ENCODE measurements at places on chromosomes 3 and 15. TPM values are rescaled to one million over a fixed set of nuclear protein-coding genes. Genes with fewer than 3 reads are reported as not detected.

DNA sequence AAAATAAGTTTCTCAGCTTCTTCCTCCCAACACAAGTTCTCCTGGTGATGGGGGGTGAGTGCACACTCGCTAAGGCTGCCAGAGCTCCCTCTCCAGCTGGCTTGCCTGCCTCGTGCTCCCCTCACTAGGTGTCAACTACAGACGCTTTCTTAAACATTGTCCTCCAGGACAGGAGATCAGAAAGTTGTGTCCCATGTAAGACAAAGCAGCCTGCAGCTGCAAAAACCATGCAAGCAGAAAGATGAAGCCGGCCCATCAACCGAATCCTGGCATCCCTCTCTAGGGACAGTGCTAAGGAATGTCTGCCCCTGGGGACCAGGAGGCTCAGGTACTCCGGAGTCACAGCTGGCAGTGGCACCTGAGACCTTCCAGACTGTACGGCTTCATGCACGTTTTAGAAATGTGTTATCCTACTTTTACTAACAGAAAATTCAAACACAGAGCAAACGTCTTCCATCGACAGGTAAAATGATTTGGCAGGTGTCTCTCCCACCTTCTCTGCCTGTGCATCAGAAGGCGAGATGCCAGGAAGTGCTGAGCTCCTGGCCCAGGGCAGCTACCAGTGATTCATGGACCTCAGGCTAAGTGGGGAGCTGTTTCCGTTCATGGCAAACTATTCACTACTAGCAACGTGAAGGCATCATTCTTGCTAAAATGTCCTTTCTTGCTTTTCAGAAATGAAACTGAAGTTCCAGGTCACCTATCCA is 246.1 kb downstream of the ADAMTS17 start:
- no peak for DNase-seq
- H3K27ac ChIP-seq: no peak overlapping the region
- no peaks in the 10 kb centered on the region for H3K4me1 ChIP-seq
- no peak overlapping the region for H3K4me3 ChIP-seq

ZPLD1 gene
- not detected for total RNA-seq

TTC21A gene
- total RNA-seq: 4.1 TPM

TMCO5A gene
- total RNA-seq: not detected

- H3K4me1 ChIP-seq: no peaks in the 10 kb centered on the region
- no peak overlapping the region for H3K4me3 ChIP-seq
- DNase-seq: no peak
These were observed 545.8 kb upstream of the ADAMTS9 start for GRCh38 chr3:65233561-65233960.

- peaks cover 5% of the 10 kb centered on the region for H3K27me3 ChIP-seq
- H3K4me3 ChIP-seq: no peak overlapping the region
- no peak for DNase-seq
- no peaks in the 10 kb centered on the region for H3K4me1 ChIP-seq
These were observed 21.4 kb upstream of the UBE2Q2 start for GRCh38 chr15:75821786-75822345.

DNA sequence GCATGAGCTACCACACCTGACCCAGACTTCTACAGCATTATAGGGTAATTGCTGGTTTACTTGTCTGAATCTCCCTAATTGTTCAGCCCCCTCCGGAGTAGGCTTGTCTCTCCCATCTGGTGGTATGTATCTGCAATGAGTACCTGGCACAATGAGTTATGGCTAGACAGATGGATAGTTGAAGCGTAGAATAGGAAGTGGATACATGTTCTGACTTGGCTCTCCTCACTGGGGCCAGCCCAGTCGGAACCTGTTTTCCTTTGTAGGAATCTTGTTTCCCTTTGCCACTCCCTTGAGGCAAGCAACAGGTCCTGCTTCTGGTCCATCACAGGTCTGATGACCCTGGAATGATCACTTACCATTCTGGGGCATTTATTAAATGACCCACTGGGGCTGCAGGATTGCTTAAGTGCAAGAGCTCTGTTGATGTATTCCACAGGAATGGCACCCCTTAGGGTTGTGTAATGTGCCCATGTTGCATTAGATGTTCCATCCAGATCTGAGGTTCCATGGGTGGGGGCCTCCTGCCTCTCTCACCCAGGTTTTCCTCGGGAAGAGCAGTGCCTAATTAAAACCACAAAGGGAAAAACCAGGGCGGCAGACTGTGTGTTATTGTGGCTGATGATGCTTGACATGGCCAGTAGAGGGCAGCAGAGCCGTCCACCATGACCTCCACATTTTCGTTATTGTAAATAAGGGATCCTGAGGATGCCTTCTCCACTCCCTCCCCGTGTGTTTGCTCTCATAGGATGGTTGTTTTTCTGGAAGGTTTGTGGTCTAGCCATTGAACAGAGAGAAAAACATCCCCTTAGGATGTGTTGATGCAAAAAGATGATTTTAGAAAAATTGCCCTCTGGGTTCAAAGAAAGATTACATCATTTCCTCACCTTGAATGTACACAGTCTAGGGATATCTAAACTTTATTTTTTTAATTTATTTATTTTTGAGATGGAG is 58.0 kb downstream of the CMTM8 start:
- peak; percentile 75 for DNase-seq
- H3K27ac ChIP-seq: peak overlapping the region; percentile 24
- peaks cover 17% of the 10 kb centered on the region for H3K4me1 ChIP-seq
- no peaks in the 10 kb centered on the region for H3K27me3 ChIP-seq

GRCh38 chr15:78662028-78662427 is 21.0 kb upstream of the CHRNB4 start:
- no peaks in the 10 kb centered on the region for H3K4me1 ChIP-seq
- no peak overlapping the region for H3K4me3 ChIP-seq
- no peak for DNase-seq
- no peaks in the 10 kb centered on the region for H3K27me3 ChIP-seq

DNA sequence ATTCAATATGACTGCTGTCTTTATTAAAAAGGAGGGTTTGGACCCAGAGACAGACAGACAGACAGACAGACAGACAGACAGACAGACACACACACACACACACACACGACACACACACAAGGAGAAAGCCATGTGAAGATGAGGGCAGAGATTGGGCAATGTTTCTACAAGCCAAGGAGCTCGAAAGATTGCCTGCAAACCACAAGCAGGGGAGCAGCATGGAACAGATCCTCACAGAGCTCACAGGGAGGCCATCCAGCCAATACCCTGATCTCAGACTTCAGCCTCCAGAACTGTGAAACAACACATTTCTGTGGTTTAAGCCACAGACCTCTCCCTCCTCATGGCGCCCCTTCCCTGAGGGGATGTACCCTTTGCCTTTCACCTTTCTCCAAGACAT is 35.8 kb upstream of the ABHD2 start:
- no peaks in the 10 kb centered on the region for H3K27me3 ChIP-seq
- DNase-seq: no peak
- H3K27ac ChIP-seq: no peak overlapping the region
- H3K36me3 ChIP-seq: no peaks in the 10 kb centered on the region
- no peak overlapping the region for H3K4me3 ChIP-seq

GRCh38 chr3:22960105-22960984 is 242.8 kb upstream of the UBE2E2 start:
- H3K27ac ChIP-seq: no peak overlapping the region
- no peaks in the 10 kb centered on the region for H3K27me3 ChIP-seq
- H3K36me3 ChIP-seq: no peaks in the 10 kb centered on the region
- DNase-seq: no peak
- no peaks in the 10 kb centered on the region for H3K4me1 ChIP-seq

CHRNB4 gene
- total RNA-seq: not detected

GRCh38 chr3:41089566-41089965 is 109.7 kb upstream of the CTNNB1 start:
- no peaks in the 10 kb centered on the region for H3K36me3 ChIP-seq
- no peak overlapping the region for H3K27ac ChIP-seq
- no peaks in the 10 kb centered on the region for H3K4me1 ChIP-seq
- peaks cover 4% of the 10 kb centered on the region for H3K27me3 ChIP-seq

Measured in CD4-positive, CD25-positive, alpha-beta regulatory T cell (primary cell).